Dermis microvascular lymphatic vessel endothelial cell (primary cell): ENCODE measurements at places on chromosomes 5 and 9. TPM values are rescaled to one million over a fixed set of nuclear protein-coding genes. Genes with fewer than 3 reads are reported as not detected.

CWC27 gene
- 6.6 and 8.5 TPM in 2 replicates for total RNA-seq

SAPCD2 gene
- 5.1 and 10.3 TPM in 2 replicates for total RNA-seq

FOXD4 gene
- total RNA-seq, result 0.13 TPM in 2 replicates

QRFP gene
- total RNA-seq, result not detected in 2 replicates

DNA sequence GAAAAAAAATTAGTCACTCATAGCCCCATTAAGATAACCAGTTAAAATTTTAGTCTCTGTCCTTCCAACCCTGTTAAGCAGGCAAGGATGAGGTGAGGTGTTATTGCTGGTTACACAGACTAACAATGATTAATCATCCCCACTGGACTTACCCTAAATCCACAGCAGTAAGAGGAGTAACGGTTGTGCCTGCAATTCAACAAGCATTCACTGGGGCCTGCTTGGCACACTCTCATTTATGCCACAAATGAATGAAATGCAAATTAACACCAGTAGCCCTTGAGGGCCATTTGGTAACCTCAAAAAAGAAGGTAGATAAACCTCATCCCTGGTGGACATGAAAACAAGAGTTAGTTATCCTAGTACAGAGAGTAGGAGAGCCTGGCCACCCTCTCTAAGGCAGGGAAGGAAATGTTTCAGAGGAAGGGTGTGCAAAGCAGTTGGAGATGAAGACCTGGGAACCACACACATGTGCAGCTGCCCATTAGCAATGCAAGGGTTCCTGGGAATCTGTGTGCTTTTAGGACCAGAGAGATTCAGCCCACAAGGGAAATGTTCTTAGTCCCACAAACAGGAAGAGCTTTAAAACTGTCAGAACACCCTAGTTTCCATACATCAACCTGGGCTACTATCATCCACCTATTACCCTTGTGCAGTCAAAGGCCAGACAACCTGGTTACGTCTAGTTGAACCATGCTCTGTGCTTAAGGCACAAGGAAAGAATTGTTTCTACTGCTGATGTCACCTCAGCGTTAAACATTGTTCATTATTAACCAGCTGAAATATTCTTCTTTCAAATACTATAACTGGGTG lies 7.7 kb downstream of the LHFPL2 start:
- DNase-seq, result peak; percentile 42

- no peak for DNase-seq
Measured at GRCh38 chr5:117299936-117300328, 725.3 kb upstream of the SEMA6A start.

DNA sequence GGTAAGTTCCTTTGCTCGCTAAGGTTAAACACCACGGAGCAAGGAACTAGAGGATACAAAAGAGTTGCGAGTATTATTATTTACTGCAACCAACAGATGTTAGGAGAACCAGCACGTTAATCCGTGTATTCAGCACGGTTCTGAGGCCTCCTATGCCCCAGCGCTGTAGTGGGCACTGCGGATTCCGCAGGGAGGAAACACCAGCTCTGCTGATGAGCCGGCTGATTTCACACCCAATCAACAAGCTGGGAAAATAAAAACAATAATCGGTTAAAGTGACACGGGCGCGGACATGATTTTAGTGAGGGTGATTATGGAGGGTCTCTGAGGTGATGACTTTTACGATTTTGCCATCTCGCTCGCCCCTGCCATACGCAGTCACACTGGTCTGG lies 702 bp upstream of the PRELID2 start:
- no peak for DNase-seq

- DNase-seq, result no peak
Measured at GRCh38 chr5:103804711-103805110, 242.1 kb upstream of the NUDT12 start.
